ENCODE measurements at places on chromosomes 4 and X.

DNA sequence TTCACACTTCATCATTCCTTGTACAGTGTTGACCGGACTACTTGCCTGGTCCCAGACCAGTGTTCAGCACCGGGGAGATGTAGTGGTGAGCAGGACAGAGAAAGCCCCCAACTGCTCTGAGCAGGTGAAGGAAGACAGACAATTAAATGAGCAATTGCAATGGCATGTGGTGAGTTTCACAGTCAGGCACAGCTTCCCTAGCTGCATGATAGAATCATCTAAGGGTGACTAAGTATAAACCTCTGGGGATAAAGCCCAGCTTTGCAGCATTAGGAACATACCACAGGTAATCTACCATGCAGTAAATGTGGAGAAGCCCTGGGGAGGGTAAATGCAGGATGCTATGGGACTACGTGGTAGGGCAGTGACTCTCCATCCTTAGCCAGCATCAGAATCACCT lies 47.8 kb downstream of the TMA16 start:
- DNase-seq: no peak

- no peak for DNase-seq
Measured at GRCh38 chr4:26030780-26031179, 116.8 kb downstream of the SMIM20 start.

GRCh38 chrX:31168551-31168950 lies 96.7 kb upstream of the FTHL17 start:
- peak; percentile 32 for DNase-seq

DNA sequence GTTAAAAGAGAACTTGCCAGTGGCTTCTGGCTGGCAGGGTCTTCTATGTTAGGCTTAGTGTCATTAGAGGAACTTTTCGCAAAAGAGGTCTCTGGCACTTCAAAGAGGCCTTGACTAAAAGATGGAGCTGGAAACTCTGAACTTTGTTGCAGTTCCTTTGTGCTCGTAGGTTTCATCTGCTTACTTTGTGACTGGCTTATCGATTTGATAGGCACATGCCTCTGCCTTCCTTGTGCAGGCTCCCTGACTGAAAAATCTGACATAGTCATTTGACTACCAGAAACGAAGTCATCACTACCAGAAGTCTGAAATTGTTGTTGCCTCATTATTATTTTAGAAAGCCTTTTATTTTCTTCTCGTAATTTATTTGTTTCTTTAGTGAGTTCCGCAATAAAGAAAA lies 93.9 kb upstream of the IL13RA1 start:
- DNase-seq: no peak

DNA sequence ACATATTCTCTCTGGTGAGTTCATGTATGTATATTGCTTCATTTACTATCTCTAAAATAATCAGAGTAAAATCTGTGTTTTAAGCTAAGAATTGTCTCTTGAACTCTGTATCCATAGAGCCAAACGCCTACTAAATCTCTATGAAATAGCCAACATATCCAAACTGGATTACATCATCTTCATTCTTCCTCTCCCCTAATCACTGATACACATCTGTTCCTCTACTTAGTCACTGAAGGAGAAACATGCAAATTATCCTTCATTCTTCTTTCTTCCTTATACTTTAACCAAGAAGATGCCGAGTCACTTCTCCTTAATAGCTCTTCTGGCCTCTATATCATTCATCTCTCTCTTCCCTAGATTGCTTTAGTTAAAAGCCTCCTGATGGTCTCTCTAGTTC lies 630.4 kb upstream of the FTHL17 start:
- no peak for DNase-seq

GRCh38 chr4:42420140-42420539 lies 22.9 kb downstream of the SHISA3 start:
- no peak for DNase-seq

DNA sequence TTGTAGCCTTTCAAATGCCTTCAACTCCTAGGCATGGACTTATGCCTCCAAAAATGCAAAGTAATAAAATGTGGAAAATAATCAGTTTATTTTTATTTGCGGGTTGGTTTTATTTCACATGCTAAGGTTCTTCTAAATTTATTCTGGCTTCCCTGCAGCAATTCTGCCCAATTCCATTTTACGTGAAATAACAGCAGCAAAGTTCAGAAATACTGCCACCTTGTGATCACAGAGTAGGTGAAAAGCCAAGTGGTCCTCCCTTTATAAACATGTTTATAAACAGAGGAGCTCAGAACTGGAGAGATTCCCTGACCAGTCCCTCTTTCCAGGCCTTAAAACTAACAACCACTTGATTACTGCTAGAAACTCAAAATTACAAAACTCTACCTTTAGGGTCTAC lies 14.7 kb upstream of the DCHS2 start:
- peak; percentile 37 for DNase-seq

DNA sequence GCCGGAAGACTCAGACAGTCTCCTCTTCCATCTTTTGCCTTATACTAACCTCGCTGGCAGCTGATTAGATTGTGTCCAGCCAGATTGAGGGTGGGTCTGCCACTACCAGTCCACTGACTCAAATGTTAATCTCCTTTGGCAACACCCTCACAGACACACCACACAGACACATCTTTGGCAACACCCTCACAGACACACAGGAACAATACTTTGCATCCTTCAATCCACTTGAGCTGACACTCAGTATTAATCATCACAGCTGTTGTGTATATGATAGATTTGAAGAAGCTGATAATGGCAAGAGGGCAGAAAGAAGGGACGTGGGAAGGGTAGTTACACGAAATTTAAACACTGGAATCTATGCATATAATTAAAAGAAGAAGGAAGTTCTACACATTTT lies 139.5 kb downstream of the ANKRD50 start:
- no peak for DNase-seq

GRCh38 chr4:88037447-88037846 lies 30.0 kb downstream of the PKD2 start:
- no peak for DNase-seq

DNA sequence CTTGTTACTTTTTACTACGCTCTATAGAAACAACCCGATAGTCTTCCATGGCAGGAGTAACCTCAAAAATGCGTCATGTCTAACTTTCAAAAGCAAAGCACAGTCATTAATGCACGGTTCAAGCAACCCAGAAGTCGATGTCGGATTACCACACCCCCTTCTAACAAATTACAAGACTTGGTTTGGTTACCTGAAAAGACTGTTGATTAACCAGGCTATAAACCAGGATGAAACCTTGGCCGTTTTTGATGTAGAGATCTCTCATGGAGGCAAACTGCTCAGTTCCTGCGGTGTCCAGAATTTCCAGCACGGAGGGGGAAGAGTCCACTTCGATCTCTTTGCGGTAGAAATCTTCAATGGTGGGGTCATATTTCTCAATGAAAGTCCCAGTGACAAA lies 2.4 kb downstream of the RAP2C start:
- peak; percentile 54 for DNase-seq

- DNase-seq: peak; percentile 73
Measured at GRCh38 chr4:143558823-143559756, 45.6 kb downstream of the SMARCA5 start.

DNA sequence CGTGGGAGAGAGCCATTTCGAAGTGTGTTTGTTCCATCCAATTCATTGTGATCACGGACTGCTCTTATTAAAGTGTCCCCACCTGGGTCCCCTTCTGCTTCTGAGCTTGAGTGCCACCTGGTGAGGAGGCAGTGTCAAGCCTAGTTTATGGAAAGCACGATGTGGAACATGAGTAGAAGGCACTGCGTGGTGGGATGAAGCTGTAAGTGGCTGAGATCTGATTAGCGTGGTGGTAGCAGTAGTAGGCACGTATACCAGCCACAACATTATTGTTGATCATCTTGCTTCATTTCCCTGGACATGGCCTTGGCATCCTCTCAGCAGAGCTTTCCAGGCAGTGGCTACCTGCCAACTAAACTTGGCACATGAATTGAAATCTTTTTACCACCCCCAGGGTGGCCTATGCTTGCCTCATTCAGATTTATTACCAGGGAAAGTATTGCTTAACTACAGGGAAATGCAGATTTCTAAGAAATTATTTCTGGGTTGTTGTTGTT lies 46.4 kb downstream of the GPAT3 start:
- no peak for DNase-seq
